Stimulated activated CD8-positive, alpha-beta memory T cell treated with anti-CD3 and anti-CD28 coated beads, Interleukin-4, amount 100 ng/mL, for 4 hours (primary cell): ENCODE measurements at places on chromosomes 6 and 20.

GRCh38 chr6:7138921-7139358 is 31.2 kb downstream of the RREB1 start:
- DNase-seq, result no peak

GRCh38 chr6:163529605-163530004 is 115.1 kb downstream of the QKI start:
- DNase-seq, result no peak

GRCh38 chr6:144551339-144551738 is 266.2 kb downstream of the UTRN start:
- no peak for DNase-seq

DNA sequence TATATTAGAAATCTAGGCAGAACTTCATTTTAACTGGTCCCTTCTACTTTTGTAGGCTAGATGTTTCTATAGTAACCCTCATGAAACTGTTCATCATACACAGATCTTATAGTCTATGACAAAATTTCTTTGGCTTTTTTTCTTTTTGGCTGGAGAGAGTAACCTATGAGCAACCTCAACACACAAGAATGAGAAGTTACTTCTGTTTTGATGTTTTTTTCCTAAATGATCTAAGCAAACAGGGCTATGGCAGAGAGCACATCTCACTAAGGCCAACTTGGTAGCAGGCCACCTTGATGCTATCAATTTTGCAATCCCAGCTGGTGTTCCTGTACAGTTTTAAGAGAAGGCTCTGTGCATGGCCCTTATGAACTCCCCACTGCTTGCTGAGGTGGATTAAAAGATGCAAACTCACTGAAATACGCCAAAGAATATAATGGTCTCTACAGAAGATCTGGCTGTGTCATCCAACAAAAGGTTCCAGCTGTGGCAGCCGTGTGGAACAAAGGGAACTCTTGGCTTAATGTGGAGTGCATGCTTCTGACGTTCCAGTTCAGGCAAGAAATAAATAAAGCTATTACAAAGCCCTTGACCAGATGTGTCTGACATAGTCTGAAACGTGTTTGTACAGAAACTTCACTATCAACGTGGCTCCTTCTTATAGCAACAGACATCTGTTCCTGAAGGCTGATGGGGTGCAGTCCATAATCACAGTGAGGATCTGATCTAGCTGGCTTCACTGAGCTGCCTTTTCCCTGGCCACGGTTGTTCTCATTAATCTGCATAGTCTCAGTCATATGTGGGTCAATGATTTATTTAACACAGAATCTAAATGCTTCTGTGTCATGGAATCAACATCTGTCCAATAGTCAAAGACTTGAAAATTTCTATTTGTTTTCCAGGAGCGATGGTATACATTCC is 481.1 kb downstream of the BMP2 start:
- DNase-seq, result no peak

- no peak for DNase-seq
These were observed 100.7 kb downstream of the NOL4L start for GRCh38 chr20:32484225-32484957.

DNA sequence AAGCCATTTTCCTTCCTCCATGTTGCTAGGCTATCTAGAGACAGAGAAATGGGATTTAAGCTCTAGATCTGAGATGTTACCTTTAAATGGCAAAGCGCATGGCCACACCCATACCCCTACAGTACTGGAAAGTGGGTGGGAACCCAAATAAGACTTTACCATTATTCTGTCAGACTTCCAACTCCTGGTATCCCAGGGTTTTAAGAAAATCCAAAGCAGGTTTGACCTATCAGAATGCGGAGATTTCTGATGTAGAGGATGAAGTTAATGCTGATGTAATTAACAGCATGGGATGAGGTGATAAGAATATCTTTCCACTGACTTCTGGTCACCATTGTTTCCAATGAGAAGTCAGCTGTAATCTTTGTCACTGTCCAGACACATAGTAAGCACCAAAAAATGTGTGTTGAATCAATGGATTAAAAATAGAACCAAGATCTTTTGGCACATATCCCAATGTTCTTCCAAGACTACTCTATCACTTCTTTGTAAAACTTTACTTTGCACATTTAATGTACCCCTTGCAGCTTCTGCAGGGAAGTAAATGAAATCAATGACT is 140.8 kb upstream of the INSM1 start:
- no peak for DNase-seq

- DNase-seq, result no peak
These were observed 120.2 kb downstream of the TINAG start for GRCh38 chr6:54428431-54428830.

GRCh38 chr6:53717566-53717965 is 52.0 kb upstream of the KLHL31 start:
- DNase-seq, result no peak

GRCh38 chr6:144017166-144018094 is 9.4 kb upstream of the PLAGL1 start:
- DNase-seq, result no peak

DNA sequence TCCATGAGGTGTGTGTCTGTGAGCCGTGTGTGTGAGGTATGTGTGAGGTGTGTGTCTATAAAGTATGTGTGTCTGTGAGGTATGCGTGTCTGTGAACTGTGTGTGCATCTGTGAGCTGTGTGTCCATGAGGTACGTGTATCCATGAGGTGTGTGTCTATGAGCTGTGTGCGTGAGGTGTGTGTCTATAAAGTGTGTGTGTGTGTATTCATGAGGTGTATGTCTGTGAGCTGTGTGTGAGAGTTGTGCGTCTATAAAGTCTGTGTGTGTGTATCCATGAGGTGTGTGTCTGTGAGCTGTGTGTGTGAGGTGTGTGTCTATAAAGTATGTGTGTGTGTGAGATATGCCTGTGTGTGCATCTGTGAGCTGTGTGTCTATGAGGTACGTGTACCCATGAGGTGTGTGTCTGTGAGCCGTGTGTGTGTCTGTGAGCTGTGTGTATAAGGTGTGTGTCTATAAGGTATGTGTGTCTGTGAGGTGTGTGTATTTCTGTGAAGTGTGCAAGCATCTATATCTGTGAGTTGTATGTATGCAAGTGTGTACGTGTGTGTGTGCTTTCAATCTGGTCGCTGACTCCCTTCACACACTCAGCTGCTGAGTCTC is 91.9 kb upstream of the FOXP4 start:
- DNase-seq, result no peak

GRCh38 chr6:75691012-75691411 is 58.0 kb upstream of the MYO6 start:
- no peak for DNase-seq

- no peak for DNase-seq
These were observed 305.5 kb upstream of the SGK1 start for GRCh38 chr6:134623401-134623800.

DNA sequence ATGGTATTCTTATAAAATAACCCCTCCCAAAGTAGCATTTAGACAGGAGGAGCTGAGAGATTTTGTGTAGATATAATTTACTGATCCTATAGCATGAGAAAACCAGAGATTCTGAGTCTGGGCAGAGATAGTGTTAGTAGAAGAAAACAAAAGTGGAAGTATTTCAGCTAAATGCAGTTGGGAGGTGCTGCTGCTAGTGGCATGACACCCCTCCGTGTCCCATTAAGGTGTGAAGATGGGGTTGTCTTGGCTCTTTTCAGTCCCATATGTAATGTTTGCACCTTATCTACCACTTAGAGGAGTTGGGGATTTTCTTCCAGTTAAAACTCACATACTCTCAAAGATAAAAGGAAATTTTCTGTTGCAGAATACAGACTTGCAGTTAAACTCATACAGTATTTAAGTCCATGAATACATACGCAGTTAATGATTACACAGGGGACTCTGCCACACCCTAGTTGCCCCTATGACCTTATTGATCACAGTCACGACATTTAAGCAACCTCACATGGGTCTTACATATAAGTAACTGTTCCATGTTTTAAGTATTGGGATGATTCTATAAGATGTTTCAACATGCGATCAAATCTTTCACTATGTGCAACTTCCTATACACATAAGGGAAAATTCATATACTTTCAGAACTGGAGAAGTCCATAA is 11.5 kb downstream of the TAAR2 start:
- no peak for DNase-seq
